NCI-H2081 (cell line): ENCODE measurements at places on chromosomes 7 and 10.

- no peak for DNase-seq
Measured at GRCh38 chr10:31318382-31318853, 598 bp upstream of the ZEB1 start.

DNA sequence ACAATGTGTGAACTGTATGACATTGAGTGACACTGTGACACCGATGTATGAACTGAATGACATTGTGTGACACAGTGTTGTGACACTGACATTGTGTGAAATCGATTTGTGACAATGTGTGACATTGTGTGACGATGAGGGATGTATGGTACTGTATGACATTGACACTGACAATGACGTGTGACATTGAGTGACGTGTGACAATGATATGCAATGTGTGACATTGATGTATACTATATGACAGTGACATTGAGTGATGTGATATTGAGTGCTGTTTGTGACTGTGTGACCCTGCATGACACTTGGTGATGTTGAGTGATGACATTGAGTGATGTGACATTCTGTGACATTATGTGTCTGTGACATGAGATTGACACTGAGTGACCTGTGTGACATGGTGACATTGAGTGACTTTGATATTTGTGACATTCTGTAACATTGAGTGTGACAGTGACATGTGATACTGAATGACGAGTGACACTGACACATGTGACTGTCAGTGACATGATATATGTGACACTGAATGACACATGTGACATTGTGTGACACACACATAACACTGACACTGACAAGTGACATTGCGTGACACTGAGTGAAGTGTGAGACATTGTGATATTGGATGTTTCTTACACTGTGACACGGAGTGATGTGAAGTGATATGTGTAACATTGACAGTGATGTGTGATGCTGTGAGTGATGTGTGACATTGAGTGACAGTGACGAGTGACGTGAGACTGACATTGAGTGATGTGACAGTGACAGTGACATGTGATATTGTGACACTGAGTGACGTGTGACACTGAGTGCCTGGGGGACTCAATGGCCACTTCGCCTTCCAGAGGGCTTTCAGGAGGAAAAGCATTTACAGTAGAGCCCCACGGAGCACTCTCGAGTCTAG, 167.5 kb downstream of the PRKAG2 start:
- DNase-seq, result no peak

- no peak for DNase-seq
Measured at GRCh38 chr7:92435542-92435941, 11.7 kb upstream of the GATAD1 start.

DNA sequence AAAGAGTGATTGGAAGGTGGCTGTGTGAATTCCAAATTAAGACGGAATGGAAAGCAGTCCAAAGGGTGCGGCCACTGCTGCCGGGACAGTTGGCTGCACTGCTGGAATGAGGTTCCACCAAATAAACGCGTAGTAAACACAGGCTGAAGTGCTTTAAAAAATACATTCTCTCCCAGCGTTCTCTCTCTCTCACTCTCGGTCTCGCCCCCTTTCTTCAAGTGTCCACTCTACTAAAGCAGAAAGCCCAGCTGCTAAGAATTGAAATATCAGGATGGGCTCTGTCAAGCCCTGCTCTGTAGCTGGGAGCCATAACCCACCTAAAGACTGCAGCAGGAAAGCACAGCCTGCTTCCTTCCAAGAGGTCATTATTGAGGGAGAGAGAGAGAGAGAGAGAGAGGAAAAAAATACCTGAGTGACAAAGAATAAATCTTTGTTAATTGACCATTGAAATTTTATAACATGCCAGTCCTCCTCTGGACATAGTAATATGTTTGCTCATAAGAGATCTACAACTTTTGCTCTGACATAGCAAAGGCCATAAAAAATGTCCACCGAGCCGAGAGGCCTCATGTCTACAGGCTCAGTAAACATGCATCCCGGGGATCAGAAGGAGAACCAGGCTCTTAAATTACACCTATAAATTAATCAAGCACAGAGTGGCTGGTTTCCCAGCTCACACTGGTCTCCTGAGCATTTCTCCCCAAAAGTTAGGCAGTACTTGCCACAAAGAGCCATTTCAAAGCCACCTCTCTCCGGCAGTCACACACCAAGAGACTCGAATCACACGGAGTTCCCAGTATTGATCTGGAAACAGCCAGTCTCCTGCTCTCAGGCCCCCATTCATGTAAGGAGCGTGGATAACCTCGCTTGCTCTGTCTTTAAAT, 72.8 kb downstream of the FGFR2 start:
- DNase-seq, result no peak

- DNase-seq, result no peak
Measured at GRCh38 chr10:88800152-88801125, 2.1 kb upstream of the LIPM start.

GRCh38 chr7:96136600-96137239, 185.2 kb downstream of the SLC25A13 start:
- DNase-seq, result peak; percentile 100

GRCh38 chr7:115533785-115534184, 496.8 kb downstream of the TFEC start:
- no peak for DNase-seq

DNA sequence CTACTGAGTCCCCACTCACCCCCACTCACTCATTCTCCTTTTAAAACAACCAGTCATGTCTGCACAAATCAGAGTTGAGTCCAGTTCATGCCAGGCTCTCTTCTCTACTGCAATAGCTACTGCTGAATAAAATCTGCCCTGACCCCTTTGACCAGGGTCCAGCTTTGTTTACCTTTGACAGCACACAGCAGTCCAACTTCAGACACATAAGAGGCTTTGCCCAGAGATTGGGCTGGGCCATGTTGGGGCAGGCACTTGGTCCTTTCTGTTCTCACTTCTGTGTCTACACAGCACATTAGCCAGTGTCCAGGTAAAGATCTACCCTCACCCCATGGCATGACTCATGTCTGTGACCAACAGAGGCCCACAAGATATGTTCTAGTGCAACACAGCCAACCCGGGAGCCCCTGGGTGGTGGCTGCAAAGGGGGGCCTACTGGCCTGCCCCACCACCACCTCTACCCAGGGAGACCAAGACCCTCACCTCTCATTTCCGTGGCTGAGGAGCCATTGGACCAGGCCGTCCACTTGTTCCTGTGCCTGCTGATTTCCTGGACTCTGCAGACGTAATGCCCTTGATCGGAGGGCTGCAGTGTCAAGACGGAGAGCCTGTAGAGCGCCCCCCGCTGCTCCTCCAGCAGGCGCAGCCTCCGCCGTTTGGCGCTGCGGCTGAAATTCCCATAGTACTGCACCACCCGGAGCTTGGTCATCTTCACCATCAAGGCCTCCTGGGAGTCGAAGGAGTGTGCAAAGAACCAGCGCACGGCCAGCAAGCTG, 8.0 kb downstream of the VSTM4 start:
- DNase-seq, result no peak

DNA sequence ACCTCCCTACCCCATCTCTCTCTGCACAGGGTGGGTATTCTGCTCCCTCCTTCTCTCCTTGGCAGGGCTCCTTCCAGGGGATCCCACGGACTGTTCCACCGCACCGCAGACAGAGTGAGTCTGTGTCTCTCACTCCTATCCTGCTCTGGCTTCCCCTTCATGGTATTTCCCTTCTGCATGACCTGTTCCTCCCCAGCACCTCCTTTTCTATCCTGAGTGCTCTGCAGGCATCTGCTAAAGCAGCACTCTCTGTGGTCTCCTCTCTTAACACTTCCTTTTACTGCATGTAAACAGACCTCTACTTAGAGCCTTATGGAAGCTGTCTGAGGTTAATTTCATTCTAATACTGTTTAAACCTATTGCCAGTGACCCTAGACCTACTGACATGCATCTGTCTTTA, 171.5 kb downstream of the CCSER2 start:
- DNase-seq, result no peak

GRCh38 chr7:43071604-43072003, 40.8 kb upstream of the HECW1 start:
- no peak for DNase-seq

GRCh38 chr7:42930889-42931288, 1.1 kb downstream of the PSMA2 start:
- DNase-seq, result no peak
